Right renal pelvis (tissue), 4 donors: ENCODE measurements at places on chromosomes 2 and 18.

DNA sequence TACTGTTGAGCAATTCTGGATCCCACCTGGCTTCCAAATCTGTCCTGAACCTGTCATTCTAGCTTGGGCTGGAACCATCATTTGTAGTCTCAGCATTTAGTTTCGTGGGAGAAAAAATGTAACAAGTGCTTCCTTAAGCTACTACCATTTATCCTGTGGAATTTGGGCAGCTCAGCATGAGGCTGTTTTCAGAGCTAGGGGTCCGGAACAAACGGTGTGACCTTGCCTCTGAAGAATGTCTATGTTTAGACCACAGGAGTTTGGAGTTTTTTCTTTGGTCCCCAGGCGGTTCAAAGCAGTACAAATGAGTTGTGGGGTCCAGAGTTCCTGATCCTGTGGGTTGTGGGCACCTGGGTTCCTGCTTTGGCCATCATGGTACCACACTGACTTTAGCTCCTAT lies 59.1 kb upstream of the TMEM178A start:
- no peak for DNase-seq

- DNase-seq, result no peak
Measured at GRCh38 chr2:211113334-211114175, 557.2 kb downstream of the CPS1 start.

- no peak for DNase-seq
Measured at GRCh38 chr18:45447355-45448265, 167.7 kb upstream of the SLC14A2 start.

- DNase-seq, result no peak
Measured at GRCh38 chr2:164187121-164187520, 434.2 kb downstream of the GRB14 start.
